NCI-H774 (cell line): ENCODE measurements at places on chromosomes 5 and 9.

GRCh38 chr5:171379961-171380360 lies 7.7 kb upstream of the NPM1 start:
- DNase-seq = no peak

- no peak for DNase-seq
Measured at GRCh38 chr9:93132946-93133680, 938 bp downstream of the NINJ1 start.

GRCh38 chr5:969408-969839 lies 39.2 kb upstream of the NKD2 start:
- no peak for DNase-seq

DNA sequence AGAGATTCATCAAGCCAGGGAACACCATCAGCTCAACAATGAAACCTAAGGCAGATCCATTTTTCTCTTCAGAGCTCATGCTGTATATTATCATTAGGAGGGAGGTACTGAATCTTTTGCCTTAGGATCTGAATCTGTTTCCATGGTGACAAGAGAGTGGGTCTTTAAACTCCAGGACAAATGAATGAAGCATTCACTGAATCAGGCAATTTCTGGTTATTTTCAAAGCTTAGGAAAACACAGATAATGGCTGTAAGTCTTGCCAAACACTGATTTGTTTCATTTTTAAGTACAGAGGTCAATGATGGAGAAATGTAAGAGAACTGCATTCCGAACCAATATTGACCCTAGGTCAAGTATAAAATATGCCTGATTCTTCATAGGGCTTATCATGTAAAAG lies 84.9 kb downstream of the GNA14 start:
- no peak for DNase-seq

- no peak for DNase-seq
Measured at GRCh38 chr5:154603953-154604679, 126.1 kb upstream of the HAND1 start.

- DNase-seq = peak; percentile 23
Measured at GRCh38 chr5:170986598-170986997, 124.8 kb downstream of the RANBP17 start.

DNA sequence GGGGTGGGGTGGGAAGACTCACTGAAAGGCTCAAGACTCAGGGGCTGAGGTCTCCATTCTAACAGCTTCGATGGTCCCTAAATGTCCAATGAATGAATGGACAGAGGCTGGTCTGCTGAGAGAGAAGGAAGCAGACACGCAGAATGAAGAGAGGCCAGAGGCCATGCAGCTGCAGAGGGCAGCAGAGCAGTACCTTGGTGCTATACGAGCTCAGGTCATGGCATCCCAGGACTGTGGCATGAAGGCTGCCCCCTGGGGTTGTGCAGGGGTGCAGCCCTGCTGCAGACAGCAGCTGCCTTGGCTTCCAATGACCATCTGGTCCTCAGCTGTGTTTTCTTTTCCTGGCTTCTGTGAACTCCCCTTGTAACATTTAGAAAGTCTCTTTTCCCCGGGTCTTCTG lies 15.2 kb upstream of the CORO2A start:
- no peak for DNase-seq

DNA sequence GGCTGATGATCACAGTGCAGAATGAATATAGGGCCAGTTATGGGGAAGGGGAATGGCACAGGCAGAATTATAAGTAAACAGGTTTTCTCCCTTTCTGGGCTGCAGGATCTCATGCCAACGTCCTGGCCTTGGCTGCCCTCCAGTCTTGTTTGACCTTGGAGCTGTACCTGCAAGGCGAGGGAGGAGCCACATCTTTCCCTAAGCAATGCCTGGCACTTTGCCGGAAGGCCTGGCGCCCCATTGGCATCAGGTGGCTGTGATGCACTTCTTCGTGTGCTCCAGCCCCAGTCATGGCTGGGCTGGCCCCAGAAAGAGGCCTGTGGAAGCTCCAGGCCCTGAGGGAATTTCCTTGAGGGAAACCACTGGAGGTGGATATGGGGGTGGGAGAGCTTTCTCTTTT lies 16.7 kb upstream of the IQGAP2 start:
- DNase-seq = no peak

DNA sequence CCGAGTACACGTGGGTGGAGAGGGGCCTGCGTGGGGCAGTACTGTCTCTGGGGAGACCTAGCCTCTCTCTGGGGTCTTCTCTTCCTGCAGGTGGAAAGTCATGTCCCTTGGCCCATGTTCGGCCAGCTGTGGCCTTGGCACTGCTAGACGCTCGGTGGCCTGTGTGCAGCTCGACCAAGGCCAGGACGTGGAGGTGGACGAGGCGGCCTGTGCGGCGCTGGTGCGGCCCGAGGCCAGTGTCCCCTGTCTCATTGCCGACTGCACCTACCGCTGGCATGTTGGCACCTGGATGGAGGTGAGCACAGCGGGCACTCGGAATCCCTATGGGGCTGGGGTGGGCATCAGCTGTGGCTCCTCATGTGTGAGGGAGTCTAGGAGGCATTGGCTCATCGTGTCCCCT lies 5.5 kb upstream of the CACFD1 start:
- DNase-seq = no peak

DNA sequence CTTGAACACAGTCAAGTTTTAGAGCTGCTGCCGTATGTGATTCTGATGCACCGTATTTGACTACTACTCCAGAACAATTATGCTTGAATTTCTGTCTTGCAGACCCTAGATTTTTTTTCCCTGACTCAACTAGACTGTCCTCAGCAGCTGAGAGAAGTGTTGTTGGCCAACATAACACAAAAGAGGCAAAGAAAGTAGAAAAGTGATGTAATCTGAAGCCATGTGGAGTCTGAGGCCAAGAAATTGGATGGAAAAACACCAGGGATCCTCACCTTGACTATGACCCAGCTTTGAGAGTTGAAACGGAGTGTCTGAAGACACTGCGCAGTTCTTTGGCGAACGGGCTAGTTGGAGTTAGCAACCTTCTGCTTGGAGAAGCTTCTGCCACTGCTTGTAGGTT lies 36.3 kb upstream of the FGF1 start:
- no peak for DNase-seq

- no peak for DNase-seq
Measured at GRCh38 chr5:103366918-103367549, 108.5 kb downstream of the MACIR start.

DNA sequence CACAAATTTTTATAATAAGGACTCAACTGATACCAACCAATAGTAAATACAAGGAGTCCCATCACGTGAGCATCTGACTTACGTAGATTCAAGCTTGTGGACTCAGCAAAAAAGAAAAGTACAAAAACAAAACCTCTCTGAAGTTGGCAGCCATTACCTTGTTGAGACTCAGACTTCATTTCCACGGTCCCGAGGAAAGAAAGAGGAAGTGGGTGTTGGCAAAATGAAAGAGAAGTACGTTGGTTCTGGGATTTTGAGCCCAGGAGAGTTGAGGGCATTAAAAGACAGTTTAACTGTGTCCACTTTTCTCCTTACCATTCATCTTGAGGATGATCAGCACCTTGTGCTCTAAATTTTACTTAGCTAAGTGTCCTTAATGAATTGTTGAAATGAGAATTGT lies 26.7 kb downstream of the NCBP1 start:
- no peak for DNase-seq
